ENCODE measurements at places on chromosomes 12 and 14.

GRCh38 chr14:98724734-98725133 is 547.3 kb downstream of the BCL11B start:
- no peak for DNase-seq

- no peak for DNase-seq
These were observed 172.8 kb downstream of the BCL11B start for GRCh38 chr14:99099051-99099787.

GRCh38 chr12:119720349-119720748 is 52.4 kb downstream of the PRKAB1 start:
- DNase-seq: no peak

- no peak for DNase-seq
These were observed 2.6 kb upstream of the WNK1 start for GRCh38 chr12:749751-750270.

DNA sequence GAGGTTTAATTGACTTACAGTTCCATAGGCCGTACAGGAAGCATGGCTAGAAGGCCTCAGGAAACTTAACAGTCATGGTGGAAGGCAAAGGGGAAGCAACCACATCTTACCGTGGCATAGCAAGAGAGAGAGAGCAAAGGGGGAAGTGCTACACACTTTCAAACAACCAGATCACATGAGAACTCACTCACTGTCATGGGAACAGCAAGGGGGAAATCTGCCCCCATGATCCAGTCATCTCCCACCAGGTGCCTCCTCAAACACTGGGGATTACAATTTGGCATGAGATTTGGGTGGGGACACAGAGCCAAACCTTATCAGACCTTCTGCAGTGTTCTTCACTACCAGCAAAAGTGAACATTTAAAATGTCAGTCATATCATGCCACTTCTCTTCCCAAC is 58.9 kb downstream of the USP15 start:
- DNase-seq: no peak

- DNase-seq: no peak
These were observed 87.4 kb downstream of the PIWIL1 start for GRCh38 chr12:130424858-130425697.

- no peak for DNase-seq
These were observed 62.7 kb upstream of the CHGA start for GRCh38 chr14:92860049-92860840.

DNA sequence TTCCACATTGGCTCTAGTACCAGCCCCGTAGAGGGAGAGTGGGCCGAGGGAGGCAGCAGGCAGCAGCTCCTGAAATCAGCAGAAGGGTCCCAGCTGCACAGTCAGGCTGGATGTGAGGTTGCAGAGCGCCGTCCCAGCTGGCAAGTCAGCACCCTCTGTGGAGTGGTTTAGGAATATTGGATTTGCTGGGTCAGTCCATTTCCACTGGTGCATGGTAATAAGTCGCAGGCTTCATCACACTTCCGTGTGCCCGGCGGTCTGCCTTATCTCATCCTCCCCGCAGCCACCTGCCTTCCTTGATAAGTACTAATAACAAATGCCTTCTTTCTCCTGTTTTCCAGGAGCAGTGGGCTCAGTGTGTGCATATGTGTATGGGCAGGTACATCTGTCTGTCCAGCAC is 112.9 kb downstream of the TSPAN9 start:
- DNase-seq: no peak

DNA sequence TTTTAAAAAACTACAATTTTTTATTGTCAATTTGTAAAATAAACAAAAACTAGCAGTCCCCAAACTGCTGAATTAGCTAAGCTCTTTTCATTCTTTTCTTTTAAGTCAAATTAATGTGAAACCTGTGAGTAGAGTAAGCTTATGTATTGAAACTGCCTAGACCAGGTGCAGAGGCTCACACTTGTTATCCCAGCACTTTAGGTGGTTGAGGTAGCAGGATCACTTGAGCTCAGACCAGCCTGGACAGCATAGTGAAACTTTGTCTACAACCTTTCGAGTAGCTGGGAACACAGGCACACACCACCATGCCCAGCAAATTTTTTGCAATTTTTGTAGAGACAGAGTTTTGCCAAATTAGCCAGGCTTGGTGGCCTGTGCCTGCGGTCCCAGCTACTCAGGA is 26.4 kb downstream of the SCFD1 start:
- DNase-seq: no peak

- no peak for DNase-seq
These were observed 176.5 kb downstream of the ZFP36L1 start for GRCh38 chr14:68616221-68616902.

- no peak for DNase-seq
These were observed 26.5 kb upstream of the USP44 start for GRCh38 chr12:95577820-95578219.

DNA sequence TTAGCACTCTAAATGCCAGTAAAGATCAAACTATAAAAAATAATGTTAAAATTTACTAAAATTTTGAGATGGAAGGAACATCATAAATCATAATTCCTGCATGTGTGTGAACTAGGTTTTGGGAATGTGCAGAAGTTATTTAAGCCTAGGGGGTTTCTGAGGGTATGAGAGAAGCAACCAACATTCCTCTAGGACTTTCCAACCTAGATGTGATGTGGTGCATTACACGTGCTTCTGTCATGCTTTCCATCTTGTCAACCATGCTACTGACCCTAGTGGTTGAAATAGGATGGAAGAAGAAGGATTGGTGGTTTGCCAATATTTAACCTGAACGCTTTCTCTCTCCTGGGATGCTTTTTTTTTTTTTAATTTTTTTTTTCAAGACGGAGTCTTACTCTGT is 209.3 kb downstream of the AEBP2 start:
- DNase-seq: no peak

GRCh38 chr12:67107235-67107634 is 161.9 kb upstream of the CAND1 start:
- DNase-seq: no peak

- no peak for DNase-seq
These were observed 374.1 kb downstream of the ADGRD1 start for GRCh38 chr12:131327521-131328488.

DNA sequence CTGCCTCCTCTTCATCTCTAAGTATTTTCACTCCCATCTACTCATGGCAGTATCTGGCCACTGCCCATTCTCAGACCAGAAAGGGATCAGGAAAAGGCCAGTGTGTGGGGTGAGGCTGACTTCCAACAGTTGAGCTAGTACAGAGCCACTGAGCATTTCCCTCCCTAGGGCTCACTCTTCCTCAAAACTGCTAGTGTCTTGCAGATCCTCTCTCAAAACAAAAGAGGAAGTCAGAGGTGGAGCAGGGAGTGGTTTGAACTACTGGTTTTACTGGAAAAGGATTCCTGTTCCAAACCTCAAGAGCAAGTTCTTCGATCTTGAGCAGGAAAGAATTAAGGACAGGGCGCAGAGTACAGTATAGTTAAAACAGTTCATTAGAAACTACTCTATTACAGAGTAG is 11.7 kb upstream of the RNASE10 start:
- DNase-seq: no peak

GRCh38 chr12:12333407-12334366 is 16.4 kb downstream of the MANSC1 start:
- no peak for DNase-seq

- no peak for DNase-seq
These were observed 24.9 kb downstream of the TCTN1 start for GRCh38 chr12:110638796-110639195.

DNA sequence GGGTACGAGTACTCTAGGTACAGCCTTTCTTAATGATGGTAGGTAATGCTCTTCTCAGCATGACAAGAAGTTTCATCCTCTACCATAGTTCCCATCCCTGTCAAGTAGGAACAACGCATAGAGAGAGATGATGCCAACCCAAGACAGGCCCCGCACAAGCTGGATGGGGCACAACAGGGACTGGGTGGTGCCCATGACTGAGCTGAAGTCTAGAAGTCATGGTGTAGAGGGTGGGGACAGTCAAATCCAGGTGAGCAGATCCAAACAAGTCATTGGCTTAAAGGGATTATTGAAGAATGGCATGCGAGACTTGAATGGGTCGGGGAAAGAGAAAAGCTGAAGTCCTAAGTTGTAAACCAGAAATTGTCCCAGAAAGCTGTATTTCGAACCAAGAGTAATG is 84.2 kb upstream of the MDM1 start:
- no peak for DNase-seq

- DNase-seq: no peak
These were observed 177.0 kb upstream of the CNTN1 start for GRCh38 chr12:40515041-40515816.
